AG10803 (cell line): ENCODE measurements at places on chromosomes 1 and 21.
A peak's percentile ranks its signal among the peaks of the same experiment; 100 is the strongest.

DNA sequence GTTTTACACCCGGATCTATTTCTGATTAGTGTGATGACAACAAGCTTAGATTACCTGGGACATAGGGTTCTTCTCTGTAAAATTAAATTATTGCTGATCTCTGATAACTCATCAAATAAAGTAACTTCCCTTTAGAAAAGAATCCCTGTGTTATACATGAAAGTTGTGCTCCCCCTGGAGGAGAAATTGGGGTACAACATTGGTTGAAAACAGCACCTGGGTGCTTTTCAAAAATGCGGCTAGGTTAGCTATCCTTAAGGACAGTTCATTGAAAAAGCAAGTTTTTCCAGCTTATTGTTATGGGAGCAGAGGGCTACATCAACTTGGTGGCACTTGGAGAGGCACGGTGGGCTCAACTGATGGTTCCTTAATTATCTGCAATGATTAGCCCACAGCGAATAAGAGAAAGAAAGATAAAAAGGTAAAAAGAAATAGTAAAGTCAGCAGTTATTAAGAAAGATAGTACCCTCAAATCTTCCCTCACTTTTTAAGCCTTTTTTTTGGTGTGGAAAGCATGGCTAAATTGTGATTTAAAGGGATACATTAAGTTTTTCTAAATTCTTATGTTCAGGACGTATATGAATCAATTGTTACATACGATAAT is 97.8 kb downstream of the FMN2 start:
- peak; percentile 42 for DNase-seq

- DNase-seq = no peak
These were observed 30.7 kb upstream of the RRP15 start for GRCh38 chr1:218254296-218254946.

DNA sequence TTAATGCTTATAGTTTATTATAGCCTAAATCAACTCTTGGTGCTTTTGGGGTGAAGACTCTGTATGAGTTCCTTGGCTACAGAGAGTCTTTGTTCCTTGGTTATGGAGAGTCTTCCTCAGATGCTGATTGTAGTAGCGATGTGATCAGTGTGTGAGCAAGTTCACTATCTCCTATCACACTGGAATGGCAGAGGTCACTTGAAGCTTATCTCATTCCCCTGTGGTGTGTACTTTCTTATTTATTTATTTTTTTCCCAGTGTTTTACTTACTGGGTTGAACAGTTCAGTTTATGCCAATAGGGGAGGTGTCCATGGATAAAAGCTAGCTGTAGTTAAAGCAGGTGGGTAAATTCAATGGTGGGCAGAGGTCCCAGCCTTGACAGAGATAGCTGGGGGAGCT is 20.1 kb upstream of the MAB21L3 start:
- no peak for DNase-seq

- no peak for DNase-seq
These were observed 4.3 kb upstream of the IPO13 start for GRCh38 chr1:43942411-43942810.

DNA sequence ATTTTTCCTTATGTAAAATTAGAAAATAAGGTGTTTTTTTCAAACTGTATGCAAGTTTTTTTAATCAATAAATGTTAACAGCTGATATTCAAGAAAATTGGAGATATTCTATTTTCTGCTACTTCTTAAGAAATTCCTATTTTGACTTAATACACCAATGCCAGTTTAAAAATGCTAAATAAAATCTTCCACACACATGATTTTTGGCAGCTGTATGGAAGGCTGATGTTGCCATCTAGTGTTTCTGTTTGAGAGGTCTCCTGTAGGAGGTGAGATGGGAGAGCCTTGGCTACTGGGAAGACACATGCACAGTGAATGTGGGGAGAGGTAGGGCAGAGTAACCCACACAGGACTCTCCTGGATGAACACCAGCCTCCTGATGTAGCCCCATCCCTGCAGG is 29.2 kb upstream of the OR2B11 start:
- peak; percentile 19 for DNase-seq

- no peak for DNase-seq
These were observed 46.5 kb downstream of the COQ8A start for GRCh38 chr1:226986496-226987178.

- DNase-seq = no peak
These were observed 249.0 kb downstream of the PDE4B start for GRCh38 chr1:66041654-66042053.

DNA sequence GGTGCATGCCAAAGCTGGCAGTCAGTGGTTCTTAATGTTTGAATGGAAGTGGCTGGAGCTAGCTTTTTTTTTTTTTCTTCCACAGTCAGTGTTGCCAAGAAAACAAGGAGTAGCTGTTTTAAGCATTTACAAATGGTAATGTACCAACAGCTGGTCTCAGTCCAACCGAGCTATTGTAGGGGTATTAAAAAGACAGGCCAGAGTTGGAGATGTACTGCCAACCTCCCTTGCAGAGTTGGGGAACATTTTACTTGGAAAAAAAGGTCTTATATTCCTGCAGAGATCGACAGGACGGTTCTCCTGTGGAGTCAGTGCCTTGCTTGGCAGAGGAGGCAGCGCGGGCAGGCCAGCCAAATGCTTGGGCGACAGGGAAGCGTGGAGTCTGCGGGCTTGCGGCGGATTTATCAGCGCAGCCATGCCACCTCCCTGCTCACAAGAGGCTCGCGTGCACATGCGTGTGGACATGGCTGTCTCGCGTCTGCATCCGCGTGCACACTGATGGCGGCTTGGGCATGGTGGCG is 338.1 kb downstream of the RPS6KC1 start:
- DNase-seq = no peak

DNA sequence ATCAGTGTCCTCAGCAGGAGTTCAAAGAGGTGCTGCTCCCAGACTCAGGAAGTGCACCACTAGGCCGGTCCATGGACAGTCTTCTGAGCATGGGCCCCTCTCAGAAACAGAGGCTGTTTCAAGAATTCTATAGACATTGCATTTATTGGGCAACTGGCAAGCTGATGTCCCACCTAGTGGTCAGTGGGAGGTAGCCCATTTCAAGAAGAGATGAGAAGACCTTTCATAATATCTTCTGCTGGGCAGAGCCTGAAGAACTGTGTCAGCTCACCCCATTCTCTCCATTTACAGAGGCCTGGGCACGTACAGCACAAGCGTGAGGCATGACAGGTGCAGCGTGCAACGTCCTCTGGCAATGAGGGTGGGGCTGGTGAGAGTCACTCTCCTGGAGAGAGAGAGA is 216.0 kb downstream of the DYRK1A start:
- peak; percentile 52 for DNase-seq

- peak; percentile 64 for DNase-seq
These were observed 1.4 kb upstream of the S100A4 start for GRCh38 chr1:153546796-153547559.

GRCh38 chr1:2506901-2507565 is 19.4 kb downstream of the PANK4 start:
- DNase-seq = no peak

- DNase-seq = no peak
These were observed 56.4 kb downstream of the COL18A1 start for GRCh38 chr21:45461369-45461750.

DNA sequence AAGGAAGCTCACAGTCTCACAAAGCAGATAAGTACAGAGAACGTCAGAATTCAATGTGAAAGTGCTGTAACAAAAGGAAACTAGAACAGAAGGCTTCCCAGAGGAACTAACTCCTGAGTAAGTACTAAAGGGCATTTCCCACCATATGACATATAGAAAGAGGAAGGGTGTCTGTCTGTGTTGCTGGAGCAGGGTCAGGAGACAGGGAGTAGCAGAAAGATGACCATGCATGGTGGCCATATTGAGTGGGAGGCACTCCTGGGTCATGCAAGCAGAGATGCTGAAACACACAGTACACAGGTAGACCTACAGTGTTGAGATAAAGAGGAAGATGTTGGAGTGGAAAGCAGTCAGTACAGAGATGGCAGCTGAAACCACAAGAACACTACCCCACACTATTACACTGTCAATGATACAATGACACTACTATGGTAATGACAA is 47.3 kb downstream of the SLC25A24 start:
- DNase-seq = no peak

GRCh38 chr1:33361532-33362235 is 40.8 kb upstream of the A3GALT2 start:
- DNase-seq = no peak

DNA sequence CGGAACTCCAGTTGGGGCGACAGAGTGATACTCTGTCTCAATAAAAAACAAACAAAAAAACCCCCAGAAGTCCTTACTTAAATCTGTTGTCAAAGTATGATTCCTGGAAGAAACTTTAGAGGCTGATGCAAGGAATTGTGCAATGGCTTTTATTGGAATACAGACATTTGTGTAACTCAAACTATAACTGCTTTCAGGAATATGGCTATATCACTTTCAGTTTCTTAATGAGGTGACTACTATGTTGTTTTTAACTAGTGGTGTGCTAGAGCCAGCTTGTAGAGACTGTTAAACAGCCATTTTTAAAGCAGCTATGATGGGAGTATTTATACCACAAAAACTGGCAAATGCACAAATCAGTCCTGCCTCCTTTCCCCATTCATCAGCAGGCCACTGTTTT is 22.7 kb upstream of the DNAJC28 start:
- DNase-seq = peak; percentile 62

DNA sequence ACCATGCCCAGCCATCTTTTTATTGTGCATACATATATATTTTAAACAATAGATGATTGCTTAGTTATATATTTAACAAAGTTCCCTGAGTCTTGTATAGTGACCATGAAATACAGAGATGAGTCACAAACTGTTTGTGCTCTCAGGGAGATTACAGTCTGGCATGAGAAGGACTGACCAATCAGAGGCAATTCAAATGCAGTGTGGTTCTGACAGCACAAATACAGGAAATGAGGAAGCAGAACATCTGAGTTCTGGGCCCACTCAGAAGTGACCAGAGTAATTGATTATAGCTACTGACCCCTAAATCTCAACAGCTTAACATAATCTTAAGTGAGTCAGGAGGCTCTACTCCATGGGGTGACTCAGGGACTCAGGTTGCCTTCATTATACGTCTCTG is 534.5 kb downstream of the OMA1 start:
- DNase-seq = no peak

DNA sequence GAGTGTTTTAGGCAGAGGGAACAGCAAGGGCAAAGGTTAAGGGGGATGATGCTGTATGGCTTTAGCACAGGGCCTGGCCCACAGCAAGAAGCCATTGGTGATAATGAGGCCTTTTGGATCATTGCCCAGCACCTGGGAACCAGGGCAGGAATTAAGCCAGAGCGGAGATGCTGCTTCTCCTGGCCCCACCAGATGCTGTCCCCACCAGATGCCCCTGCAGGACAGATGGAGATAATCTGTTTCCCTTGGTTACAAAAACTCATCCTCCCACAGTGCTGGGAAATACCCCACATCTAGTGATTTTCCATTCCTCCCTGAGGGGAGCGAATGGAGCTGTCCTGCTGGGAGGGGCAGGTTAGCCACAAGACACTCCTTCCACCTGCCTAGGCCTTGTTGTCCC is 18.8 kb downstream of the OPRD1 start:
- DNase-seq = no peak

DNA sequence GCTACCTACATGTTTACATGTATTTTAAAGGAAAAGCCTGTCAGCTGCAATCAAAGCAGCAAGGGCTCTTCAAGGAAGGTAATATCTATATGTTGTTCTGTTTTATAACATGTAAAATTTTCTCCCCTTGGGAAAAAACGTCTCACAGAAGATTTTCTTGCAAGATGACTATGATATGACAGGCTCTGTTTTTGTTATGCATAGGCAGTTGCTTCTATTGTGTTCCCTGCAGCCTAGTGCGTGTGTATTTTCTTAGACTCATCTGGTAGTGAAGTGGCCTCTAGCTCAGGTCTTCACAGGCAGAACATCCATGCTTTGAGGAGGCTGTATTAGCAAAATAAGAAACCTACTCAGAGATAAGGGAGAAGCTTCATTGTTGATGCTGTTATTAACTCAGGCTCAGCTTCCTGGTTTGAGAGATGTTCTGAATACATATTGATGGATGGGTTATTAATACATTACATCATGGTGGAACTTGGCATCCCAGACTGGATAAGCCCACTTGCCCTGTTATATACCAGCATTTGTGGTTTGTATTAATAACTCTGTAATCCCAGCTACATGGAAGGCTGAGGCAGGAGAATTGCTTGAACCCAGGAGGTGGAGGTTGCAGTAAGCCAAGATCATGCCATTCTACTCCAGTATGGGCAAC is 35.8 kb downstream of the LAMC1 start:
- no peak for DNase-seq

GRCh38 chr1:42272920-42273319 is 62.1 kb downstream of the FOXJ3 start:
- no peak for DNase-seq

DNA sequence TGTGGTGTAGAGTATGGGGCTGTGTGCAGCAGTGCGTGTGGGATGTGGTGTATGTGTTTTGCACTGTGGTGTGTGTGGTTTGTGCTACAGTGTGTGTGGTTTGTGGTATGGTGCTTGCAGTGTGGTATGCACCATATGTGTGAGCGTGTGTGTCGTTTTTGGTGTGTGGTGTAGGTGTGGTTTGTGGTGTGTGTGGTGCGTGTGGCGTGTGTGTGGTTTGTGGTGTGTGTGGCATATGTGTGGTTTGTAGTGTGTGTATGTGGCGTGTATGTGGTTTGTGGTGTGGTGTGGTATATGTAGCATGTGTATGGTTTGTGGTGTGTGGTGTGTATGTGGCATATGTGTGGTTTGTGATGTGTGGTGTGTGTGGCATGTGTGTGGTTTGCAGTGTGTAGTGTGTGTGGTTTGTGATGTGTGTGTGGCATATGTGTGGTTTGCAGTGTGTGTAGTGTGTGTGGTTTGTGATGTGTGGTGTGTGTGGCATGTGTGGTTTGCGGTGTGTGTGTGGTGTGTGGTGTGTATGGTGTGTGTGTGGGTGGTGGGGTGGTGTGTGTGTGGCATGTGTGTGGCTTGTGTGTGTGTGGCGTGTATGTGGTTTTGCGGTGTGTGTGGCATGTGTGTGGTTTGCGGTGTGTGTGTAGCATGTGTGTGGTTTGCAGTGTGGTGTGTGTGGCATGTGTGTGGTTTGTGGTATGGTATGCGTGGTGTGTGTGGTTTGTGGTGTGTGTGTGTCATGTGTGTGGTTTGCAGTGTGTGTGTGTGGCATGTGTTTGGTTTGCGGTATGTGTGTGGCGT is 53.5 kb upstream of the TRAPPC10 start:
- DNase-seq = no peak

GRCh38 chr1:232084584-232085223 is 458.1 kb downstream of the DISC1 start:
- no peak for DNase-seq

- DNase-seq = no peak
These were observed 58.0 kb upstream of the ETV3 start for GRCh38 chr1:157196245-157196543.
